ENCODE measurements at places on chromosomes 3 and 15. TPM values are rescaled to one million over a fixed set of nuclear protein-coding genes. Genes with fewer than 3 reads are reported as not detected.

DNA sequence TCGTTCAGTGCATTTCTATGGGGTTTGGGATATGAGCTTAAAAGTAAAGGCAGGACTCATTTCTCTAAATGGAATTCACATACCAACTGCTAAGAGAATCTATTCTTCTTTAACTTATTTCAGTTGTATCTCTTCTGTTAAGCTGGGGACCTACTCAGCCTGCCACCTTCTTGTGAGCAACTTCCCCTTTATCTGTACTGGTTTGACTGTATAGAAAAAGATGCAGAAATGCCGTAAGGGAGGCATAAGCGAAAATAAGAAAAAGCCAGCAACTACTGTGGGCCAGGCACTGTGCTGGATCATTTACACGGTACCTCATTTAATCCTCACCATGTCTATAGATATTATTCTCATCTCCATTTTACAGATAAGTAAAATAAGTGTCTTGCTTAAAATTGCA is 38.4 kb downstream of the RBMS3 start:
- DNase-seq: no peak

DNA sequence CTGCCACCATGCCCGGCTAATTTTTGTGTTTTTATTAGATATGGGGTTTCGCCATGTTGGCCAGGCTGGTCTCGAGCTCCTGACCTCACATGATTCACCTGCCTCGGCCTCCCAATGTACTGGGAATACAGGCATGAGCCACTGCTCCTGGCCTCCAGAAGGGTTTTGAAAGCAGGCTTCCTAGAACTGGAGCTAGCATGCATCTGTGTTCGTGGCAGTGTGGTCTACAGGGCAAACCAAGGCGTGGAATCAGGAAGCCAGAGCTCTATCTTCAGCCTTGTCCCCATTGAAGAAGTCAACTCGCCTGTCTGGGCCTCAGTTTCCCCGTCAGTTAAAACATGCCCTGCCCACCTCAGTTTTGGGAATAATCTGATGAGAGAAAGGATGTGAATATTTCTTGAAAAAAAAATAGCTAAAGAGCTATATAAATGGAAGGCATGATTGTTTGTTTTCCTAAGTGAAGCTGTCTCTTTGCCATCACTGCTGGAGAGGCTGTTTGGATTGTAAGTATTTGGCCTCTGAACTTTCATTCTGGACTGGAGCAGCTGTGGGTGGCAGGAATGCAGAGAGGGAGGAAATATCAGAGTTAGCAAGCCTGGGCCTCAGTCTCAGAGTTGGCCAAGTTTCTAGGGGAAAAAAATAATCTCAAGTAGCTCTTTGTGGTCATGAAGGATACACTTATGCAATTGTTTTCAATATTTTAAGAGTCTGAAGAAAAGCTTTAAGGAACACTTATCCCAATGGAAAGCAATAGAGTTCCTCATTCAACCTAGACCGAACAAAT is 36.5 kb upstream of the UACA start:
- no peak for DNase-seq

DNA sequence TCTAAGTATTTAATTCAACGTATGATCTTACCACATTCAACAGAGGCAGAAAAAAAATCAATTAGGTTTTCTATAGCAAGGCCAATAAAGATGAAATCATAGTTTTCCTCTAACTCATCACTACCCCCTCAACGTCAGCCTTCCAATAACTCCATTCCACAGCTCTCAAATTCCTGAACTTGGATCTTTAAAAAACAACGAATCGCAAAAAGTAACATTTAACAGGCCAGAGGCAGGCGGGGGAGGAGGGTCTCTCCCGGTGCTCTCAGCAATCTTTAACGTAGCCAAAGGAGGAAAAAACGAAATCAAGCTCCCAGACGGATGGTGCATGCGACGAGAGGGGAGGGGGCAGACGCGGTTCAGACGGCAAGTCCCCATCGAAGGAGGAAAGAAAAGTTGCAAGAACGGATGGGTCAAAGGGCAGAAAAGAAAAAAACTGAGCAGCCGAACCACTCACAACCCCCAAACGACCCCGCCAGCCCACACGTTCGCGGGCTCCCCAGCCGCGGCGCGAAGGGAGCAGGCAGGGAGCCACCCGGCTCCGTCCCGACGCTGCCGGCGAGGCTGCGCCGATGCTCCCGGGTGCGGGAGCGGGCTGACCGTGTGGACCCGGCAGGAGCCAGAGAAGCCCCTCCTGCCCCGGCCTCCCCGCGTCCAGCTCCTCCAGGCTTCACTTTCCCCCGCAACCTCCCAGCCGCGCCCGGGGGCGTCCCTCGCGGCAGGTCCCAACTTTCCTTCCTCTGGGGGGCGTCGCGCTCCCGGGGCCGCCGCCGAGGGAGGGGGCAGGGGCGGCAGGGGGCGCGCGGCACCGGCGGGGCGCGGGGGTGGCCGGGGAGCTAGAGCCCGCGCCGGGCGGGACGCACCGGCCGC is 703 bp downstream of the PEAK1 start:
- peak; percentile 52 for DNase-seq

GRCh38 chr15:43187544-43188155 is 2.4 kb downstream of the CCNDBP1 start:
- DNase-seq: no peak

DNA sequence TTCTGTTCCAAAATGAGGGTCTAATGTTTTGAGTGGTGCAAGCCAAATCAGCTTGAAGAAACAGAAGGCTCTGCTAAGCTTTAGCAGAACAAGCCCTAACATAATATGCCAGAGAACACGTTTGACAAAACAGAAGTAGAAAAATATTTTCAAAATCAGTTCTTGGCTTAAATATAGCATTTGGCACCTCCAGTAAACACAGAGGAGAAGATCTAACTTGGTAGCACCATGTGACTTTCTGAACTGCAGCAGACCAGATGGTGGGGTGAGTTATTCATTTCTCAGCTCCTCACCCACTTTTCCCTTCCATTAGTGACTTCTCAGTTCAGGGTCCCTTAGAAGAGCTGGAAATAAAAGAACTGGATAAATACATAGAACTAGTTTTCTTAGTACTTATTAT is 395.8 kb downstream of the MAGI1 start:
- no peak for DNase-seq

DNA sequence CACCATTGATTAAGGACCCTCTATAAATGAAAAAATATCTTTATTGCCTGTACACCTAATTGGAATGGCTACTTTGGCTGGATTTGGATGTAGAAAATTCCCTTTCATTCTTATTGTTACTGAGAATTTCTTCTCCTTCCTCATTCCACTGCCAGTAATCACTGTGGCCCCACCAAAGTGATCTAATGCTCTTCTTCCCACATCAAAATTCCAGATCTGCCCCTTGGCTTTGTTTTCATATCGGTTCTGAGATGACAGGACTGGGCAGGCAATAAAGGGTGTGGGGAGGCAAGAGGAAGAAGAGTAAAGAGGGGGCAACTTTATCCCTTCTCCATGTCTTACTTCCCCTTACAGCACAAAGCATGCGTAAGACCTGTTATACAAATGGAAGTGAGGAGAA is 2.1 kb downstream of the ANKUB1 start:
- DNase-seq: no peak

CHRM5 gene
- not detected for total RNA-seq

RASSF1 gene
- 39.5 TPM for total RNA-seq

ITIH1 gene
- not detected for total RNA-seq
